ENCODE measurements at places on chromosomes 4 and X.

DNA sequence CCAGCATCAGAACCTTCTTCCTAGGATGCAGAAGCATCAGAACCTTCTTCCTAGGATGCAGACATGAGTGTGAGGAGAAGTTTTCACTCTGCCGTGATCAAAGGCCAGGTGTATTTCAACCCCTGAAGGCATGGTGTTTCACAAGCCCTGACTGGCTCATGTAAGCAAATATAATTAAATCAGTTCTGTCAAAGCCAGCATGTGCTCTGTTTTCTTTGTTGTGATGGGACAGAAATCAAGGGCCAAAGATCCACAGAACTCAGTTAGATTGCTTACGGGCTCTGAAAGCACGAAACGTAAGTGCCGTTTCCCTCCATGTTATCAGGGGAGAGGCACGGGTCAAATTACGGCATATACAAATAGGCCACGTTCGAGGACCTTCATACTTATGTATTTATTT is 32.0 kb upstream of the CLDN24 start:
- no peak for DNase-seq

DNA sequence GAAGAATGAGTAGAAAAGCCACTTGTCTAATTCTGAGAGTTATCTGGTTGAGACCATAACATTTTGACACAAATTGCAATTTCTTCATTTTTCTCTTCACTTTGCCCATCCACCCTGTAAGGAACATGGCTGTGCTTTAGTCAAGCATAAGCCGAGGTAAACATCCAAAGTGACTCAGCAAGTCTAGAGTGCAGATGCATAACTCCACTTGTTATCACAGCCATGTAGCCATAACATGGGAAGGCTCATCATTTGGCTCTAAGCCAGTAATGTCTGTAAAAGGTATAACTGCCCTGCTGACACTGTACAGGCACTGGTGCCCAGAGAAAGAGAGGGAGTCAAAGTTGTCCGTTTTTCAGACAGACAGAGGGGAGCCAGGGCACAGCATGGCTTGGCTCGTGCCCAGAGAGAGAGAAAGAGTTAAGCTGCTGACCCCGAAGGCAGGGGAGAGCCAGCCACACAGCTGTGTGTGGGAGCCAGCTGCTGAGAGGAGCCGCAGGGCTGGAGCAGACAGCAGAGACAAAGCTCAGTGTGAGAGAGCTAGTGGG is 76.9 kb upstream of the EXOC1L start:
- DNase-seq: peak; percentile 54

GRCh38 chr4:109886303-109886702 is 26.4 kb upstream of the EGF start:
- DNase-seq: no peak

- DNase-seq: peak; percentile 9
Observed at GRCh38 chr4:8323947-8324555, 54.5 kb downstream of the HTRA3 start.

GRCh38 chr4:145784036-145784435 is 104.1 kb downstream of the C4orf51 start:
- no peak for DNase-seq

DNA sequence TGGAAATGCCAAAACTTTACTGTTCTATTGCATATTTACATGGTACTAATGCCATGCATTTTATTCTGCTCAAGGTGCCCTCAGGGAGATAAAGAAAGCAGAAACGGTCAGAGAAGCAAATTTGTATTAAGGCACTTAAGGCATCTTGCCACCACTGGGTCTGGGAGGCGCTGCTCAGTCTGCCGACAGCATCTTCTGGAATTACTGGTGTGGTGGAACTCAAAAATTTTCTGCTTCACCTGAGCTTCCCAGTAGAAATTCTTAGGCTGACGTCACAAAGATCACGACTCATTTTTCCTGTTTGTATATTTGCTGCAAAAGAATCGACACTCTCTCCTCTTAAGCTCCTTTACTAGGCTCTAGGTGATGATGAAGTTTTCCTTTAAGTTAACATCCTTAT is 3.0 kb downstream of the RASSF6 start:
- no peak for DNase-seq

GRCh38 chr4:22504922-22505321 is 10.9 kb downstream of the ADGRA3 start:
- no peak for DNase-seq

- peak; percentile 22 for DNase-seq
Observed at GRCh38 chrX:116172976-116173375, 2.4 kb downstream of the AGTR2 start.

GRCh38 chr4:154314248-154314647 is 177.4 kb downstream of the DCHS2 start:
- no peak for DNase-seq

DNA sequence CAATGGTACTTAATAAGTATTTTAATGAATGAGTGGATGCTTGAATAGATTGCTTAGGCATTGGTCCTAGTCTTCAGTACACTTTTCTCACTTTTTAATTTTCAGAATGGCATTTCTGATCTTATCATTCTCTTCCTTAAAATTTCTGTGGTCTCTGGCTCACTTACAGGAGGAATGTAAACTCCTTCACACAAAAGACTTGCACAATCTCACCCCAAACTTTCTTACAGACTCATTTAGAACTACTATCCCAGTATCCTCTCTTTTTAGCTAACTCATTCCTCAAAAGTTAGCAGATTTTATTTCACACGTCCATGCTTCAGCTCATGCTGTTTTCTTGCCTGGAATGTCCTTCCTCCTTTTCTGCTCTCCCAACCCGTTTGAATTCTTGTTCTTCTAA is 350.1 kb downstream of the GRXCR1 start:
- no peak for DNase-seq

- DNase-seq: no peak
Observed at GRCh38 chr4:187059021-187059420, 335.4 kb upstream of the FAT1 start.

DNA sequence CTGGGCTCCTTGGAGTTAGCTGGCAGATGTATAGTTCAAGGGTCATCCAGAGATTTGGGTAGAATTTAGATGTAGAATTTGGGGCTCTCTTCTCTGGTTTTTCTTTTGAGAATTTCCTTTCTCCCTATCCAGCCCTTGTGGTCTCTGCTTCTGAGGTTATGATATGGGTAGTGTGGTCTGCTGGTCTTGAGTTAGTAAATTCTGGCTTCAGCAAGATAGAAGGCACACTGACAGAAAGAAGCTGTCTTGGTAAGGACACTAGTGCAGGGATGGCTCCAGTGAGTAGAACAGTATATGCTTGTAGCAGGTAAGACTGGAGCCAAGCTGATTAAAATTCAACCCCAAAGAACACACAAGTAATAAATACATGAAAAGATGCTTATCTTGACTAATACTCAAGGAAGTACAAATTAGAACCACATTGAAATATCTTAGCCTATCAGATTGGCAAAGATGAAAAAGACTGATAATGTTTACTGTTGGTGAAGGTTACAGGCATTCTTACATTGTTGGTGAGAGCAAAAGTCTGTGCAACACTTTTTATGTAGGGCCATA is 2.1 kb upstream of the IL9R start:
- no peak for DNase-seq

DNA sequence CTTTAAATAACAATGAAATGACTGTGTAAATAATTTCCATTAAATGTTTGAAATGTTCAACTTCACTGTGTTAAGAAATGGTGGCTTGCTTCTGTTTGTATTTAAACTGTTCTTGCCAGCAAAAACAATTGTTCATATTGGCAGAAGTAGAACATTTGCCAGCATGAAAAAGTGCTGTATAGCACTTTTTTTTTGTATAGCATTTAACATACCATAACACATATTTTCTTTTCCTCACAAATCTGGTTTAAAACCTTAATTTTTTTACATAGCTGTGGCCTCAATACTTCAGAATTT is 94.1 kb downstream of the COX18 start:
- DNase-seq: no peak

DNA sequence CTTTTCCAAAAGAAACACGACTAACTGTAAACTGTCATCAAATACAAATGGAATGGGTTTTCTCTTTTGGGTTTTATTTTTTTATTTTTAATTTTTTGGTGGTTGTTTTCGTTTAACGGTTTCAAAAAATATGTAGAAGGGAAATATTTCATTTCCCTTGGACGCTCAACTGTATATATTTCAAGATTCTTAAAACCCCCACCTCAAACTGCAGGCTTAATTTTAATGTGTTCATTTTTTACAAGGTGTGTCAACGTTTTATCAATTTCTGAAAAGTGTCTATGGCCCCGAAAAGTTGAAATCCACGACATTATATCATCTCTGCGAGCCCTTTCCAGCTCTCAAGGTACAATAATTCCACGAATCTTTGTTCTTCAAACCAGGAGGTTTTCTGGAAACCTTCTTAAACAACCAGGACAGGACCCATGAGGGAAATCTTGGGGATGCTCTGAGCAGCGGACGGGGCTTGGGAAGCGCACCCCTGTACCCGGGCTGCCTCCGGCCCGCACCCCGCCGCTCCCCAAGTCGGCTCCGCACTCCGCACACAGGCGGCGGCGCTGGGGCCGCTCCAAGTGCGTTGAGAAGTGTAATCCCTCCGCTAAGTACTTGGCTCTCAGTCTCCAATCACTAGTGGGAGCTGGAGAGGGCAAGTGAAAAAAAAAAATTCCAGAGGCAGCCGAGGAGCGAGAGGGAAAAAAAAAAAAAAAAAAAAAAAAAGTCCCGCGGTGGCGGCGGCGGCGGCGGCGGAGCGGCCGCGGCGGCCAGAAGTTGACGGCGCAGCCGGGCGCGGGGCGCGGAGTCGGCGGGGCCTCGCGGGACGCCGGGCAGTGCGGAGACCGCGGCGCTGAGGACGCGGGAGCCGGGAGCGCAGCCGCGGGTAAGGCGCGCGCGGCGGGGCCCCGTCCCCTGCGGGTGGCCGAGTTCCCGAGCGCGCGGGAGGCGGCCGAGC is at the start of gene BMPR1B:
BMPR1B (plus strand) TSS at position 764 of the 949 bp plus-strand sequence. CDS start 346,470 bp downstream, outside the sequence.
- DNase-seq: peak; percentile 72

DNA sequence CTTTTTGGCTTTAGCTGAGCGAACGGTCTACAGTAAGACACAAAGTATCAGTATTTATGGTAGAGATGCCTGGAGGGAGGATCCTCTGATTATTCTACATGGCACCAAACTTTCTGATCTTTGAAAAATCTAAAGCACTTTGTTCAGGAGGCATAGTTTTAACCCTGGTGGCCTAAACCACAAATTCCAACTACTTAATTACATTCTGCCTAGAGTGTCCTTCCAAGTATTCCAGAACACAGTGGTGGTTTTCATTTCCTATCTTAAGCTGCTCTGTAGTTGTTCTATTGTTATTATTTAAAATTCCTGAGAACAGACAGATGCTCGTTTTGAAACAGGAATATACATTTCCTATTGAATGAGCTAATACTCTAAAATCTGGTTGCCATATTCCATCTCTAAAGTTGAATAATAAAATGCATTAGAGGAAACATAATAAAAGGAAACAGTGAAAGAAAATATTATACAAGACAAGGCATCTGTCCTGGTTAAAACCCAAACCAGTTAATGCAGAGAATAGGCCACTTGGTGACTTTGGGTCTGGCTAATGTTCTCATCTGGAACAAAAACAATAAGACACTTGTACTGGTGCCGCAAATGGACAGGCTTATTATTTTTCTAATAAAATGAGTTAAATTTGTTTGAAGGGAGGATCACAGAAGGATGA is 657.4 kb downstream of the SPRY1 start:
- no peak for DNase-seq

DNA sequence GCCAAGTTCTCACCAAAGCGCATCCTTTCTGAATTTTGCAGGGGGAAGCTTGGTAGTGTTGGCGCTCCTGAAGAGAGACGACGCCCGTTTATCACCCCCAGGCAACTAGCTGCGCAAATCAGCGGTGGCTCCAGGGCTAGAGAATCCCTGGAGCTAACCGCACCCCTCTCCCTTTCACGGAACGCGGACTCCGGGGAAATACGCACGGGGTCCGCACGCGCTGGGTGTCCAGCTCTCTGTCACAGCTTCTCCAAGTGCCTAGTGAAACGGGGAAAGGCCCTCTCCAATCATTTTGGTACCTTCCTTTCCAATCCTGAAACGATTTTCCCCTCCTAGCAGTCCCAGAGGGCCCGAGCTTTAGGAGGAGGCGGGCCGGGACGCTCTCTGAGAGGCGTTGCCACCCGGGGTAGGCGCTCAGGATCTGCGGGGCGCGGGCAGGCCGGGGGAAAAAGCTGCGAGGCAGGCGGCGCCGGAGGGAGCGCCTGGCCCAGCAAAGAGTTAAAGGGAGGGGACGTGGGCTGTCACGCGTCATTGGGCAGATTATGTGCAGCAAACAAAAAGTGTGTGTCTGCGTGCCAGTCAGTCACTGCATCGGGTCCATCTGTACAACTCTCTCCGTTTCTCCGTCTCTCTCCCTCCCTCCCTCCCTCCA is at the start of gene PRDM8:
PRDM8 (plus strand) TSS at position 582 of the 652 bp plus-strand sequence. CDS start 2,578 bp downstream, outside the sequence.
- no peak for DNase-seq

DNA sequence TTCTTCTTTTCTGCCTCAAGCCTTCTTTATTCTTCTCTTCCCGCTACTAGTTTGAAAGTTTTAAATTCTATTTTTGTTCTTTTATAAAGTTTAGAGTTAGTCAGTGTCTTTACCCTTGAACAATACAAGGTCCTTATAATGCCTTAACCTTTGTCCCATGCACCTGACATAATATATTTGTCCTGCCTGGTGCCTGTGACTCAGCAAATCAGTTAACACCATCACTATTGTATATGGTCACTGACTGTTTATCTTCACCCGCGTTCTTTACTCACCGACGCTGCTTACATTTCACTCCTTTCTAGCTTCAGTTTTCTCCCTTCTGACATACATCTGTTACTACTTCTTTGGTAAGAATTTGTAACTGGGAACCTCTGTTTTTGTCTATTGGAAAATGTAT is 5.7 kb downstream of the SMIM20 start:
- no peak for DNase-seq

GRCh38 chr4:81460191-81460701 is 11.5 kb downstream of the RASGEF1B start:
- no peak for DNase-seq

DNA sequence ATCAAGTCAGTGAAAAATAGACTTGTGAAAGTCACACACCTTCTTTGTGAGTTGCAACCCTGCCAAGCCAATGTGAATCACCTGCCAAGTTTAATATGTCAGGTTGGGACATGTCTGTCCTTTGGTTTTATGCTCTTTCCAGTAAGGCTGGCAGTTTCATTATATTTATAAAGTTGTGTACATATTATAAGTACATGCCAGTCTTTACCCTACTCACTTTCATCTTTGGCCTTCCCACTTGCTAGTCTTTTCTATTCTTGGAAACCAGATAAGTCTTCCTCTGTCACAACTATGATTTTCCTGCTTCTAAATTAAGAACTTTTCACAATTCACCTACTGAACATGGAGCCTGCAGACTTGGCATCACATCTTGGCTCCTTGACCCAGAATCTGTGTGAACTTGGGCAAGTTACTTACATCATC is 680.7 kb upstream of the BOD1L1 start:
- no peak for DNase-seq

- no peak for DNase-seq
Observed at GRCh38 chr4:168411318-168412150, 68.8 kb downstream of the DDX60L start.

DNA sequence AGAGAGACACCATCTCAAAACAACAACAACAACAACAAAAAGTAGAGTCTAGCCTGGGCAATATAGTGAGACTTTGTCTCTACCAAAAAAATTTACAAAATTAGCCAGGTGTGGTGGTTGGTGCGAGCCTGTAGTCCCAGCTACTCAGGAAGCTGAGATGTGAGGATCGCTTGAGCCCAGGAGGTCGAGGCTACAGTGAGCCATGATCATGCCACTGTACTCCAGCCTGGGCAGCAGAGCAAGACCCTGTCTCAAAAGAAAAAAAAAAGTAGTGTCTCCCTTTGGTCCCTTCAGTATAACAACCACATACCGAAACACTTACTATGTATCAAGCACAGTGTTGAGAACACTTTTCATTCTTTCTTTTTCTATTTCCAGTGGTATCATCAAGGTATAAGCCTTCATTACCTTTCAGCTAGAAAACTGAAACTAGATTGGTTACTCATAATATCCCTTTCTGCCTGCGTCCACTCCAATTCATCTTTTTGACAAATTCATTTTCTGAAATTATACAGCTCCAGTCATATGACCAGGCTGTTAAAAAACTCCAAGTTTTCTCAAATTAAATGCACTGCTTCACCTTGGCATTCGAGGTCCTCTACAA is 54.1 kb downstream of the RPS6KA3 start:
- DNase-seq: no peak

Data from right hindlimb (tissue), 1 donor.